HEK293T (cell line): ENCODE measurements at places on chromosomes 5 and 9.

DNA sequence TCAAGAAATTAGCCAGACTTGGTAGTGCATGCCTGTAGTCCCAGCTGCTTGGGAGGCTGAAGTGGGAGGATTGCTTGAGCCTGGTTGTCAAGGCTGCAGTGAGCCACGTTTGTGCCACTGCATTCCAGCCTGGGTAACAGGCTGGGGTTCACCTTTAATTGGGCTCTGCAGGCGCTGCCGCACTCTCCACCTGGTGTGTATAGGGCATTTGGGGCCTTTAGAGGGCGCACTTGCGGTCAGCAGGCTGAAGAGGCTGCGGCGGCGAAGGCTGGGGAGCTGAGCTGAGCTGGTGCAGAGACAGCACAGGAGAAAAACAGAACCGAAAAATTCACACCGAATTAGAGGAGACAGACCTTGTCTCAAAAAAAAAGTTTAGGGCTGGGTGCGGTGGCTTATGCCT, 31.2 kb downstream of the CDK7 start:
- peak; percentile 36 for DNase-seq

DNA sequence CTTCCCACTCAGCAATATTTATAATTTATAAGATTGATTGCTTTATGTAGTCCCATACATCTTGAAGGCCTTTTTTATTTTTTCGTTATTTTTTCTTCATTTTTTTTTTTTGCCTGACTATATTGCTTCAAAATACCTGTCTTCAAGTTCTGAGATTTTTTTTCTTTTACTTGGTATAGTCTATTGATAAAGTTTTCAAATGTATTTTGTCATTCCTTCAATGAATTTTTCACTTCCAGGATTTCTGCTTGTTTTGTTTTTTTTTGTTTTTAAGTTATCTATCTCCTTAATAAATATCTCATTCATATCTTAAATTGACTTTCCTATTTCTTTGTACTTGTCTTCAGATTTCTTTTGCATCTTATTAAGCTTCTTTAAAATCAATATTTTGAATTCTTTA, 905.6 kb upstream of the CDH6 start:
- DNase-seq = no peak

GRCh38 chr9:107170801-107171200, 112.3 kb upstream of the RAD23B start:
- no peak for DNase-seq

DNA sequence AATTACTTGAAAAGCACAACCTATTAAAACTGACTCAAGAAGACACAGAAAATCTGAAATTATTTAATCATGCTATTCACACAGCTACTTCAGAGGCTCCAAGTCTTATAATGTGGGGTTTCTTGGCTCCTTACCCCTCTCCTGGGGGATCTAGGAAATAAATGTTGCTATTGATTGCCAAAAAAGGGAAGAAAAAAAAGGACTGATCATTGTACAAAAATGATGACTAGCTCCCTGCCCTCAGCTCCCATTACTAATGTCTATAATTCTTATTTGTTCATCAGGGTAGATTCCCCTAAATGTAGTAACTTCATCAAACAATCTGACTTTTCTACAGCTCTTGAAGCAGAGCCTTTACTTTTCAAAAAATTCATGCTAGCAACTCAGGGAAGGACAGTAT, 3.3 kb upstream of the SMC5 start:
- DNase-seq = no peak

DNA sequence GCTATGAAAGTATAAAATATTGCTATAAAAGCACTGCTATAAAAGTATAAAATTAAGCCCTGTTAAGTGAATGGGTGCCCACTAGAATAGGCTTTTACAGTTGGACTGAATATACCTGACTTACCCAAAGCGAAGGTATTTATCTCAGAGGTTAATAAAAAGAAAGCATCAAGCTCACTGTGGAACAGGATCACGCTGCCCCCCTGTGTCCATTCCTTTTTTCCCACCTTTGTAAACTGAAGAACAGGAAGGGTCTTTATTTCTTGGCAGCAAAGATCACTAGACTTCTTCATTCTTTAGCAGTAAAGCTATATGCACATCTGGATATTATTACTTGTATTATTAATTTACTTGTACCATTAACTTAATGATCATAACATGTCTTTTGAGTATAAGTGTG, 22.1 kb upstream of the PLPP6 start:
- DNase-seq = peak; percentile 18

DNA sequence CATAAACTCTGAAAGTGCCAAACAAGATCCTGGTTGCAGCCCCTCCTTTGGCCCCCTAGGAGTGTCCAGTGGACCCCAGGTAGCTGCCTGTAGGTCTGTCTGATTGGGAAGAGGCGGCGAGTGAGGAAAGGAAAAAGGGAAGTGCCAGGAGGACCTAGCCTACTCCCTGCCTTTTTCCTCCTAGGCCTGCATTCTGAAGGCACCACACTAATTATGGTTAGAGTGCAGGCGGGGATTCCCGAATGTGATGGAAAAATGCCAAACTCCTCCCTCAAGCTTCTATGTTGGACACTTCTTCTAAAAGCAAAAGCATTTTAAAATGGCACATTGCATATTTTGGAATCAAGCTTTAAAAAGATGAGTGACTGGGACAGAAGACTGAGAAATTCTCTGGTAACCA, 83.2 kb upstream of the SMIM15 start:
- peak; percentile 22 for DNase-seq

GRCh38 chr9:124475868-124476690, 25.8 kb downstream of the ADGRD2 start:
- no peak for DNase-seq

DNA sequence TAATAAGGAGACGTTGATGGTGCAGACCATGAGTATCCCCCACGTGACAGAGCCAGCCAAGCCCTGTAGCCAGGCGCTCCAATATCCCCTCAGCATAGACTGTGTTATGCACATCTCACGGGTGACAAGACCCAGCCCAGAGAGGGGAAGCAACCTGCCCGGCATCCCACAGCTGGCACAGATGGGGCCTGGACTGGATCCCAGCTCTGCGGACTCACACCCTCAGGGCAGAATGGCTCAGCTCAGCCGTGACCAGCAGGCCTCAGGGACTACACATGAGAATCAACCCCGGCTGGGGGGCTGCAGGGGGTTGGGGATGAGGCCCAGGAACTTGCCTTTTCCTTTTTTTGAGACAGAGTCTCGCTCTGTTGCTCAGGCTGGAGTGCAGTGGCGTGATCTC, 11.7 kb downstream of the FIBCD1 start:
- no peak for DNase-seq

- DNase-seq = peak; percentile 69
Observed at GRCh38 chr9:112174222-112174964, 704 bp downstream of the SUSD1 start.

GRCh38 chr5:78527054-78527859, 121.3 kb downstream of the LHFPL2 start:
- no peak for DNase-seq

GRCh38 chr5:126449751-126450271, 26.6 kb downstream of the GRAMD2B start:
- DNase-seq = no peak
